ENCODE measurements at places on chromosomes 11 and 22. TPM values are rescaled to one million over a fixed set of nuclear protein-coding genes. Genes with fewer than 3 reads are reported as not detected.

DNA sequence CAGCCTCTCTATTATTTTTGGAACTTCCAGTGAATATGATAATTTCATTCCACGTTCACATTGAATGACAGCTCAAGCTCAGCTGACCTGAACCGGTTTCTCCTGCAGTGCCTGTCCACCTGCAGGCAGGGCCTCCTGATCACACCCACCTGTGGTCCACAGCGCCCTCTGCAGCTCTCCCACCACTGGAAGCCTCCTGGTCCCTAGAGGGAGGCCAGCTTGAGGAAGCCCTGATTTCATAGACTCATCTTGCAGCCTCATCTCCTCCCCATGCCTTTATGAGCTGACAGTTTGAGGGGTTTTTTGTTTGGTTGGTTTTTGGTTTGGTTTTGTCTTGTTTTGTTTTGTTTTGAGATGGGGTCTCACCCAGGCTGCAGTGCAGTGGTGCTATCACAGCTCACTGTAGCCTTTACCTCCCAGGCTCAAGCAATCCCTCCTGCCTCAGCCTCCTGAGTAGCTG lies 29.9 kb upstream of the MALAT1 start:
- H3K4me3 ChIP-seq = no peak overlapping the region
- no peaks in the 10 kb centered on the region for H3K36me3 ChIP-seq
- no peaks in the 10 kb centered on the region for H3K27me3 ChIP-seq
- peaks cover 43% of the 10 kb centered on the region for H3K4me1 ChIP-seq

DNA sequence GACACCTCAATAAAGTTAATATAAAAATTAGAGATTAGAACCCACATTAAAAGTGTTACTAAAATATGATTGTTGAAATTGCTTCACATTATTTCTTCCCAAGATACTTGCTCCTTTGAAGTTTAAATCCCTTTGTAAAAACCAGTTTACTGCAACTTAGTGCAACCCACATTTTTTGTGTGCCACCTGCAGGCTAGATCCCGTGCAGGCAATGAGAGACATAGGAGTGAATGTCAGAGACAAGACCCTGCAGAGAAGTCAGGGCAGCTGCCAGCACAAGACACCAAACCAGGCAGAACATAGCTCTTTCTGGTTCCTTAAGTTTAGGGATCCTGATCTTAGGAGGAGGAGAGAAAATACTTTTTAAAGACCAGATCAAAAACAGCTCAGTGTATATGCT lies 142.8 kb upstream of the MTNR1B start:
- H3K4me1 ChIP-seq = no peaks in the 10 kb centered on the region
- H3K4me3 ChIP-seq = no peak overlapping the region
- H3K27ac ChIP-seq = no peak overlapping the region
- DNase-seq = no peak
- H3K27me3 ChIP-seq = no peaks in the 10 kb centered on the region
- no peaks in the 10 kb centered on the region for H3K36me3 ChIP-seq

DNA sequence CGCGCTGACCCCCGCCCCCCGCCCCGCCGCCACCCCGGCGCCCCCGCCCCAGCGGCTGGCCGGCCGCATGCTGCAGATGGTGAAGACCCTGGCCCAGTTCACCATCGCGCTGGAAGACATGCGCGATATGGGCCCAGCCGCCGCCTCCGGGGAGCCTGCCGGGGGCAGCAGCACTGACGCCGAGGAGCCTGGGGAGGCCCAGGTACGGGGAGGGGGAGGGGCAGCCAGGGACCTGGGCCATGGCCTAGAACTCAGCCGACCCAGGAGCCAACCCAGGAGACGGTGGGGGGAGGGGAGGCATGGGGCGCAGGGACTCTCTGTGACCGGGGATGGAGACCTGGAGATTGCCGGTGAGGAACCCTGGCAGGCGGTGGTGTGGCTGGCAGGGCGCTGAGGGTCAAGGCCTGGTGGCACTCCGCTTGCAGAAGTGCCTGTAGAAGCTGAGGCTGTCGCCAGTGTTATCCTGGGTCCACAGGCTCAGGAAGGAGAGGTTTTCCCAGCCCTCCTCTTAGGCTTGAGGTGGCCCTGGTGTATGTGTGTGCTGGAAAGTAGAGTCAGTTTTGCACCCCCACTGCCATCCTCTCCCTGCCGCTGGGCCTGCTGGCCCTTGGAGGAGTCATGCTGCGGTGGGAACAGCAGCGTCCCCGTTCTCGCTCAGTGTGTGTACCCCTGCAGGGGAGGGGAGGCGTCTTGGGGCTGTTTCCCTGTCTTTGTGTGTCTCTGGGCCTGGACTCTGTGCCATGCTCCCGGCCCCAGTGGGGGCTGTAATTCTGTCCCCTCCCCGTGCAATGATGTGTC lies 32.9 kb upstream of the RELT start:
- no peak for DNase-seq
- peak overlapping the region; percentile 7 for H3K4me3 ChIP-seq
- no peaks in the 10 kb centered on the region for H3K27me3 ChIP-seq
- H3K36me3 ChIP-seq = no peaks in the 10 kb centered on the region
- peak overlapping the region; percentile 45 for H3K27ac ChIP-seq
- H3K4me1 ChIP-seq = no peaks in the 10 kb centered on the region

- H3K4me1 ChIP-seq = no peaks in the 10 kb centered on the region
- no peak overlapping the region for H3K27ac ChIP-seq
- H3K27me3 ChIP-seq = no peaks in the 10 kb centered on the region
- DNase-seq = no peak
Observed at GRCh38 chr22:23500508-23501260, 79.4 kb downstream of the IGLL1 start.

- H3K4me1 ChIP-seq = peaks cover 5% of the 10 kb centered on the region
- peak overlapping the region; percentile 69 for H3K4me3 ChIP-seq
- H3K27me3 ChIP-seq = no peaks in the 10 kb centered on the region
- no peak overlapping the region for H3K27ac ChIP-seq
Observed at GRCh38 chr11:77410076-77410827, 63.6 kb downstream of the PAK1 start.

DNA sequence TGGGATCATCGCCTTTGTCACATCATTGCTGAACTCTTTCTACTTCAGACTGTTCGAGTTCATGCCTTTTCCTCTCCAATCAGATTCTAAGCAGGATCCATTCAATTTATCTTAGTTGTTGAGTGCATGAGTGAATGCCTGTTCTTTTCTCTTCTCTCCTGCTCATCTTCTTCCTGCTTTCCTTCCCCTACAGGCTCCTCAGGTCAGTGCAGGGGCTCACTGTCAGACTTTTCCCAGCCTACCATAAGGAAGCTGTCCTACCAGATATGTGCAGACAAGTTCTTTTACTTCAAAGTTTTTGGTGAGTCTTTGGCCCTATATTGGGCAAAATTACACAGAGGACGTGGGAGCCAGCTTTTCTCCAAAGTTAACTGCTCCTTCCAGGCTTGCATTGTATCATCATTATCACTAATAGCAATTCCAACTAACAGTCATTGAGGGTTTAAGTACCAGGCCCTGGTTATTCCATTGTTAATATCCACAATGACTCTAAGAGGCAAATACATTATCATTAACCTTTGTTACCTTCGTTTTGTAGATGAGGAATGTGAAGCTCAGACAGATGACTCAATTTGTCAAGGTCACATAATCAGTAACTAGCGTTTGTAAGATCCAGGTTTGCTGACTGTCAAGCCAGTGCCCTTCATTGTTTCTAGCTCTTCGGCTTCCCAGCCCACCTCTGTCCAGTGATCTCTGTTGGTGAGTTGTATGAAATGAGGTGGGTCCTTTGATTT lies 30.4 kb downstream of the OR6Q1 start:
- H3K36me3 ChIP-seq = no peaks in the 10 kb centered on the region
- H3K4me3 ChIP-seq = no peak overlapping the region
- H3K27ac ChIP-seq = no peak overlapping the region

DNA sequence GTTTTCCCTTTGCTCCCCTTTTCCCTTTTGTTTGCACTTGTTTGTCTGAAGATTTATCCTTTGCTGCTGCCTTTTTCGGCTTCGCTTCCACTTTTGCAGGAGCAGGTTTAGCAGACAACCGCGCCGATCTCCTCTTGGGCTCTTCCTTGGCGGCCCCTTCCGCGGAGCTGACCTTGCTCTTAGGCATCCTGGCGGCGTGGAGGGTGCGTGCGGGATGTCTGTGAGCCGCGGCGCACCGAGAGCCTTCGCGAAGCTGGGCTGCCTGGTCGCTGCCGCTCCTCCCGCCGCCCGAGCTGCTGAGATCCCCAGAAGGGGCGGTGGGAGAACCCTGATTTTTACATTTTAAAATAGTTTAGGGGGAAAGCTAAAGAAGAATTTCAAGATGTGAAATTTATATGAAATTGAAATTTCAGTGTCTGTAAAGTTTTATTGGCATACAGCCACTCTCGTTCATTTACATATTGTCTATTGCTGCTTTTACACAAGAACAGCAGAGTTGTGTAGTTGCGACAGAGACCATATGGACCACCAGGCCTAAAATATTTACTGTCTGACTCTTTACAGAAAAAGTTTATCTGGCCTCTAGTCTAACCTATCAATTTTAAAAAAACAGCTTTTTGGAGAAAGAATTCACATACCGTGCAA lies 105.2 kb upstream of the RRM1 start:
- no peak overlapping the region for H3K4me3 ChIP-seq
- H3K27ac ChIP-seq = no peak overlapping the region
- no peak for DNase-seq
- H3K36me3 ChIP-seq = no peaks in the 10 kb centered on the region

GRCh38 chr11:102267609-102268008 lies 49.7 kb upstream of the BIRC3 start:
- DNase-seq = no peak
- peaks cover 5% of the 10 kb centered on the region for H3K27me3 ChIP-seq
- H3K36me3 ChIP-seq = no peaks in the 10 kb centered on the region
- no peak overlapping the region for H3K27ac ChIP-seq
- no peak overlapping the region for H3K4me3 ChIP-seq

- H3K27me3 ChIP-seq = peaks cover 32% of the 10 kb centered on the region
- peaks cover 4% of the 10 kb centered on the region for H3K4me1 ChIP-seq
- no peak overlapping the region for H3K4me3 ChIP-seq
- no peaks in the 10 kb centered on the region for H3K36me3 ChIP-seq
- DNase-seq = no peak
- H3K27ac ChIP-seq = no peak overlapping the region
Observed at GRCh38 chr11:120254788-120255518, 15.0 kb downstream of the POU2F3 start.

DNA sequence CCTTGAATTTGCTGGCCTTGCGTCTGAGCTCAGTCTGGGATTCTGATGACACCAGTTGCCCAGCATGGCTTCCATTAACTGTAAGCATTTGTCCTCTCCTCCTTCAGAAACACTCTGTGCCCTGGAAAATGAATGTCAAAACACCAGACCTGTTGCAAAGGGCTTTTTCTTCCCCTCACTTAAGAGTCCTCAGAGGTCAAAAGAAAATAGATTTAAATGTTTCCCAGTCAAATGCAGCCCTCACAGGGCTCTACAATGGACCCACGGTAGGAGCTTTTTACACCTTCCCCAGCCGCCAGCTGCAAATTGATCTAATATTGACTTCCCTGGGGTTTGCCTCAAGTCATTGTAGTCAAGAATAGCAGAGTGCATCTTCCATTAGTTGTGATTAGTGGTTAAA lies 332.2 kb downstream of the INSC start:
- H3K27me3 ChIP-seq = no peaks in the 10 kb centered on the region
- no peaks in the 10 kb centered on the region for H3K36me3 ChIP-seq
- no peaks in the 10 kb centered on the region for H3K4me1 ChIP-seq
- H3K4me3 ChIP-seq = no peak overlapping the region
- no peak overlapping the region for H3K27ac ChIP-seq

GRCh38 chr11:1377231-1377780 lies 12.4 kb upstream of the BRSK2 start:
- no peaks in the 10 kb centered on the region for H3K4me1 ChIP-seq
- no peaks in the 10 kb centered on the region for H3K36me3 ChIP-seq
- H3K27ac ChIP-seq = no peak overlapping the region
- no peaks in the 10 kb centered on the region for H3K27me3 ChIP-seq
- no peak for DNase-seq

NLRP10 gene
- not detected for total RNA-seq

GRAMD1B gene
- total RNA-seq = 31.6 TPM

POTEH gene
- total RNA-seq = not detected

ABCC8 gene
- 6.0 TPM for total RNA-seq

CDKN1C gene
- total RNA-seq = 23.8 TPM

USH1C gene
- not detected for total RNA-seq

TEX12 gene
- not detected for total RNA-seq

DCPS gene
- 8.5 TPM for total RNA-seq

VPREB1 gene
- not detected for total RNA-seq

Data from heart left ventricle (tissue), 16 donors.